Activated CD8-positive, alpha-beta memory T cell treated with anti-CD3 and anti-CD28 coated beads for 4 hours (primary cell): ENCODE measurements at places on chromosomes 1 and 21.

DNA sequence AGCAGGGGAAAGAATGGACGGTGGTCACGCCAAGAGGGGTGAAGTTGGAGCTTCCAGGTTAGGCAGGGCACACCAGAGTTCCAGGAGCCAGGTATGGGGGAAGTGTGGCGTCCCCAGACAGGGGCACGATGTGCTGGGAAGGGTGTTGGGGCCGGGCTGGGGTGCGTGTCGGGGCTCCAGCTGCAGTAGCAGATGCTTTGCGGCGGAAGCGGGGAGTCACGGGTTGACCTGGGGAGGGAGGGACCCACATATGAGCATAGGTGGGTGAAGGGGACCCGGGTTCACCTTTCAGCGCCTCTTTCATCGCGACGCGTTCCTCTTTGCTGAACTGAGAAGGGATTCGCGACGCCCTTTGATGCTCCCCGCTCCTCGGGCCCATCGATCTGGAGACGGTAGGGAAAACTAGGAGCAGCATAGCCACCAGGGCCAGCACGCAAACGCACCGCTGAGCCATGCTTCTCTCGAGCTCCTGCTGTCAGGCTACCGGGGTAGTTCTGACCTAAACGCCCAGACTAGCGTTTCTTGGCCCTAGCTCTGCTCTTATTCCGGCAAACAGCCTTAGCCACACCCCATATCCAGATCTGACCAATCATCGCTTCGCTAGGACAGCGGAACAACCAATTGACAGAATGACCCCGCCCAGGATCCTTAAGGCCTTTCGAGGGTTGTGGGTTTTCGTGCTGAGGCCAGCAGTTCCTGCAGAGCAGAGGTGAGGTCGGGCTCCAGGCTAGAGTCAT, at the start of gene PM20D1:
PM20D1 (minus strand) TSS at position 514 of the 737 bp plus-strand sequence; CDS start at position 454, 60 bp downstream.
- DNase-seq, result peak; percentile 69

- DNase-seq, result no peak
Measured at GRCh38 chr1:3515272-3515671, 60.8 kb downstream of the ARHGEF16 start.

DNA sequence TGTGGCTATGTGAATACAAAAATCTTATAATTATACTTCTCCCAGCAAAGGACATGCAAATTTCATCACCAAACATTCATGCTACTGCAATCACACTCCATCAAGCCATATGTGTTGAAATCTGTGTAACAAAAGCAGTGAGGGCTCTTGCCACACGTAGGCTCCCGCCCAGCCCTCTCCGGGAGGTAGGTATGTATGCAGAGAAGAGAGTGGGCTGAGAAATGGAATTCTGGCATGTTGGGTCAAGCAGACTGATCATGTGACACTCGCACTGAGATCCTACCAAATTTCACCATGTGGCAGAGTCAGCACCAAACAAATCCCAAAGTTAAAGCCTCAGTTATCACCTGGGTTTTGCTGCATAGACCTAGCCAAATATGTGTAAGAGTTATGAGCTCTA, 49.7 kb downstream of the APP start:
- no peak for DNase-seq

- DNase-seq, result no peak
Measured at GRCh38 chr1:91894036-91894761, 8.2 kb upstream of the TGFBR3 start.

GRCh38 chr1:68363339-68363738, 86.4 kb downstream of the RPE65 start:
- no peak for DNase-seq

DNA sequence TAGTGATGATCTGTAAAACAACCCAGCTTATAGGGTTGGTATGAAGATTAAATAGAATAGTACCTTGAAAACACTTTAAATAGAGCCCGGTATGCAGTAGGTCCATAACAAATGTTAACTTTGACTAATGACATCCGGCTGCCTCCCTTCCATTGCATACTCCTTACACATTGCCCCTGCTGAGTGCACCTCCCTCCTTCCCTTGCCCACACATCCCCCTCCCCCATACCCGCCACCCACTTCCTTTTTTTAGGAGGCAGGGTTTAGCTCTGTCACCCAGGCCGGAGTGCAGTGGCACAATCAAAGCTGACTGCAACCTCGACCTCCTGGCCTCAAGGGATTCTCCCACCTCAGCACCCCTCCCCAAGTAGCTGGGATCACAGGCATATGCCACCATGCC, 24.4 kb upstream of the ZC3H12A start:
- peak; percentile 12 for DNase-seq

DNA sequence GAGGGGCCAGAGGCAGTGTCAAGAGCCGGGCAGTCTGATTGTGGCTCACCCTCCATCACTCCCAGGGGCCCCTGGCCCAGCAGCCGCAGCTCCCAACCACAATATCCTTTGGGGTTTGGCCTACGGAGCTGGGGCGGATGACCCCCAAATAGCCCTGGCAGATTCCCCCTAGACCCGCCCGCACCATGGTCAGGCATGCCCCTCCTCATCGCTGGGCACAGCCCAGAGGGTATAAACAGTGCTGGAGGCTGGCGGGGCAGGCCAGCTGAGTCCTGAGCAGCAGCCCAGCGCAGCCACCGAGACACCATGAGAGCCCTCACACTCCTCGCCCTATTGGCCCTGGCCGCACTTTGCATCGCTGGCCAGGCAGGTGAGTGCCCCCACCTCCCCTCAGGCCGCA, at the start of gene BGLAP:
BGLAP (plus strand) TSS at position 259 of the 400 bp plus-strand sequence; CDS start at position 307, 48 bp downstream.
- no peak for DNase-seq

DNA sequence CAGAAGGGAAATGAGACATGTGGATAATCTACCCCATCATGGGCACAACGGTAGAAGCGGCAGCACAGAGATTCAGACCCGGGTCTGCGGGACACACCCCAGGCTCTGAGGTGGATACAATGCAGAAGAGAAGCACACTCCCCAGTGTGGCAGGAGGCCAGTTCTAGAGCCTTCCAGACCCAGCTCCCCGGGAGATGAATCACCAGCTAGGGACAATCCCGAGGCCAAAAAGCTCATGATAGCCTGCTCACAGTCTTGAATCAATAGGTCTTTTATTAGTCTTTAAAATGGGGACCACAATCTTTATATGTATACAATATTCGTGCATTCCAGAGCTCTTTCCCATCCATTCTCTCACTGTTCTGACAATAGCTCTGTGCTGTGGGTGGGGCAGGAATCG, 57.3 kb upstream of the DIRAS3 start:
- DNase-seq, result no peak

DNA sequence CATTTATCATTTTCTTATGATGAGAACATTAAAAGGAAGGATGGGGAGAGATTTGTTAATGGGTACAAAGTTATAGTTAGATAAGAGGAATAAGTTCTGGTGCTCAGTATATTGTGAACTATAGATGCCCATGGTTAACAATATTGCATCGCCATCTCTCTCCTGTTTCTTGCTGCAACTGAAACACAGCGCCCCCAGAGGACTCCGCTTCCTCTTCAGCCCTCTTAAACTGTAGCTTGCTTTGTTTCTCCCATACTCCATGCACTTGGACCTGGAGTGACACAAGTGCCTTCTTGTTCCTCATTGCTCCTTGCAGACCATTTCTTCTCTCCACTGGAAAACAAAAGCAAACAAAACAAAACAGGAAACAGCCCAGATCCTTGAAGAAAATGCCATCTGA, 70.1 kb upstream of the NTPCR start:
- no peak for DNase-seq

GRCh38 chr1:76547916-76548315, 319.4 kb upstream of the ST6GALNAC5 start:
- DNase-seq, result no peak

DNA sequence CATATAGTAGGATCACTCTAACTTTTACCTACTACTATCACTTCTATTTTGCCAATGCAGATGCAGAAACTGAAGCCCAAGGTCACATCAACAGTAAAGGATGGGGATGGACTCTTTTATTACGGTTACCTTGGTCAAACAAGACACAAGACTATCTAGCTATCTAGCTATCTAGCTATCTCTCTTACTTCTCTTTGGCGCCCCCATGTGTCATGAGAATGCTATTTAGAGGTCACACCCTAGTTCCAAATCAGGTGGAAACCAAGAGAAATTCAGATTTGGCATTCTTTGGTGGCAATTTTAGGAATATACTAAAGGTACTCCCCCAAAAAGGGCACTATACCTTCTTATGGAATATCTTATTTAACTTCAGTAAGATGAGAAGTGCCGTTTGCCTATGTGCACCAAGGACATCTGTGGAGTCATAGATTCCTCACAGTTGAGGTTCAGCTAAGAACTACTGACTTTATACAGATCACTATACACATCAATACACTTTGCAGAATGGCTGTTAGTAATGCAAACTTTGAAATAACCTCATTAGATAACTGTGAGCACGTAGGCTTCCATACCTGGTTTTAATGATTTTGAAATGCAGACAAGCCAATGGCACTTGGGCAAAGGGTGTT, 6.7 kb downstream of the ZNF648 start:
- DNase-seq, result peak; percentile 23

DNA sequence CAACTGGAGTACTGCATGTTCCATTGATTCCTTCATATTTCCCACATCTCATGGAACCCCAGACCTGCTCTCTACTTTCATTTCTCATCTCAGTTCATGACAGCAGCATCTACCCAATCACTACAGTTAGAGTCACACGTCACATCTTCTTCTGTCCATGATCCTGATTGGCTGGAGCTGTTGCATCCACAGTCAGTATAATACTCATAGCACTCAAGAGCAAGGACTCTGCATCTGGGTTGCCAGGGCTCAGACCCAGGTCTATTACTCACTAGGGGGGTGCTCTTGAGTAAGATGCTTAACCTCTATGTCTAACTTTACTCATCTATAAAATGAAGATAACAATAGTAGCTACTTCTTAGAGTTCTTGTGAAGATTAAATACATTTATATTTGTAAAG, 4.4 kb upstream of the XPR1 start:
- DNase-seq, result no peak

DNA sequence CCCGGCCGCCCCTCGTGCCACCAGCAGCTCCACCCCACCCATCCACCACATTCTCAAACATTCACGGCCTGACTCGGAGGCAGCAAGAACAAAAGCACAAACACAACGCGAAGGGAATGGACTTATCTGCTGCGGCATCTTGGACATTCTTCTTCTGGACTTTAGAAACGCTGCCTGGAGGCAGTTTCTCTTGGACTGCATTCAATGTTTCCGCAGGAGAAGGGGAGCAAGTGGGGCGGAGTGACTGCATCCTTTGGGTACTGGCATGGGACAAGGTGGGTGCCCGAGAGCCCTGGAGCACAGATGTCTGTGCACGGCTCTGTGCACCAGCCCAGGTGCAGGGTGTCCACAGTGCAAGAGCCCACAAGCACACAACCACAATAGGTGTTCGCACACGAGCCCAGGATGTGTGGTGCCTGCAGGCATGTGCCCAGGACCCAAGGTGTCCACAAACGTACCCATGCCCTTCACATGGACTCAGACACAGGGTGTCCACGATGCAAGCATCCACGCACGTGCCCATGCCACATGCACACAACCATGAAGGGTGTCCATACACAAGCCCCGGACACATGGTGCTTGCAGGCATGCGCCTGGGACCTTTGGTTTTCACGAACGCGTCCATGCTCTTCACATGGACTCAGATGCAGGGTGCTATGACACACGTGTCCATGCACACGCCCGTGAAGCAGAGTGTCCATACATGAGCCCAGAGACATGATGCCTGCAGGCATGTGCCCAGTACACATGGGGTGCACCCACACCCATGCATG, 53.6 kb downstream of the WNT9A start:
- DNase-seq, result no peak

DNA sequence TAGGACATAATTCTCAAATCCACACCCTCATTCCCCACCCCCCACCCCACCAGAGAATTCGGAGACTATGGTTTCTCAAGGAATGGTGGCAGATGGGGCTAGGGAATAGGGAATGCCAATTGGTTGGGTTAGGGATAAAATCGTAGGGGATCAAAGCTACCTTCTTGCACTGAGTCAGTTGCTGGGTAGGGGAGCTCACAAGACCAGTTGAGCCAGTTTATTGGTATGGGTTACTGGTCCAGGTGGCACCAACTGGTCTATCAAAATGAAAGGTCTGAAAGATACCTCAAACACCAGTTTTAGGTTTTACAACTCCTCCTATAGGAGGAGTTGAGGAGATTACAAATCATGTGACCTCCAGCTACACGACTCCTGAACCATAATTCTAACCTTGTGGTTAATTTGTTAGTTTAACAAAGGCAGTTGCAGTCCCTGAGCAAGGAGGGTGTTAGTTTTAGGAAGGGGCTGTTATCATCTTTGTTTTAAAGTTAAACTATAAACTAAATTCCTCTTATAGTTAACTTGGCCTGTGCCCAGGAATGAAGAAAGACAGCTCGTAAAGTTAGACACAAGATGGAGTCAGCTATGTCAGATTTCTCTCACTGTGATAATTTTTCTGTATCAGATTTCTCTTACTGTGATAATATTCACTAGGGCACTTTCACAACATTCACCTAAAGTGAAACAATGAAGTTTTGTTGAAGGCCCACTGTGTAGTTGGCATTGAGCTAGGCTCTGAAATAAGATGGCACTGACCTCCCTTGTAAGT, 2.5 kb downstream of the SHISAL2A start:
- no peak for DNase-seq

DNA sequence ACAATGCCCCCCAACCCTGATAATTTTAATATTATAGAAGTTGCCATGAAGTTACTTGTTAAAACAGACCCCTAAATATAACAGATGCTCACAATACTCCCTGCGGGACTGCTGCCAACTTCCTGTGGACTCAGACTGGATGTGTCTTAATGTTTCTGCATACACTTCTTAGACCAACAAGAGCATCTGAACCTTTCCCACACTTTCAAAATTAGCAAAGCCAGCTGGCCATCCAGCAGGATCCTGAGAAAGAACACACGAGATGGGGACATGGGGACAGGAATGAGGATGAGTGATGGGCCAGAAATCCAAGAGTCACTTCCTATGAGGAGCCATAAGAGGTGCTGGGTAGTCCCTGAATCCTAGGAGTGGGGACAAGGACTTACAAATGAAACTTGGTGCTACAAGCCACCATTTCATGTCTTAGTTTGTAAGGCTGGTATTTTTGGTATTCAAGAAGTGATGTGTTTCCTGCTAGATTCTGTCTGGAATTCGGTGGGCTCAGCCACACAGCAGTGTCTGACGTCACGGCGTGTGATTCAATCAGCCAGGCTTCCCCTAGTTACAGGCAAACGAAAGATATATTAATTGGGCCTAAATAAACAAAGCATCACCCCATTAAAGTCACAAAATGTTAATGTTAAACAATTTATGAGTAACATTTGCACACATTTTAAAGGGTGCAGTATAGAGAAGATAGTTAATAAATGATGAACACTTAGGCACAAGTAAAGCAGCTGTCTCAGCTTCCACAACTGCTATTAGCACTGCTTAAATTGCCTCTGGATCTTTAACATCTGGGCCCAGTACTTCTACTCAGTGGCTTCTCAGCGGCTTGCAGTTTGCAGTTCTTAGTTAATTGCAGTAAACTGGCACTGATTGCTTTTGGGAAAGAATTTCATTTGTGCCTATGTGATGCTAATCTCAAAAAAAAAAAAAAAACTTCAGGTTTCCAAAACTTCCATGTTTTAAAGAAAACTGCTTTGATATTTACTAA, 41.2 kb upstream of the RGS8 start:
- DNase-seq, result no peak
